ENCODE measurements at places on chromosomes 12 and 14.

DNA sequence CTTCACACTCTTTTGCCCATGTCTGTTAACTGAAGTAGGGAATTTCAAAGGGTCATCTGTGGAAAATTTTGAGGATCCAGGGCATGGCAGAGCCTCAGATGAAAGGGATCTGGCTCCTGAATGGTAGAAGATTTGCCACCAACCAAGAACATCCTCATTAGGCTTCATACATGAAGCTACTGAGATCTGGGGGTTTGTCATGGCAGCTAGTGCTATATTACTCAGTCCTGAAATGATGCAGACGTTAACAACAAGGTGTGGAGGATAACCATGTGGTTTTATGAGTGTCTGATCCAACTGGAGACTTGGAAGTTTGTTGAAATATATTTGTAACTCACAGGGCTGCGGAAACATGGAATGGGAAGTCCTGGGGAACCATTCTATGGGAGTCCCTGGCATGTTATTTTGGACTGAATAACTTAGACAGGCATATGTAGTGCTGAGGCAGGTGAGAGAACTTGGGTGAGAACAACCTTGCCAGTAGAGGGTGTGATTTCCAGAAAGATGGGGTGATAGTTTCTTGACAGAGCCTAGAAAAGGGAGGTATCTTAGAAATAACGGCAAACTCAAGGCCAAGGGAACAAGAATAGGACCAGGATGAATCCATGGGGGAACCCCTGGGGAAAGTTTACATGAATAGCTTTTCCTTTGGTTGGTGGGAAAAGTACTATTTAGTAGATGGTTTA is 42.0 kb upstream of the C12orf75 start:
- DNase-seq: no peak

DNA sequence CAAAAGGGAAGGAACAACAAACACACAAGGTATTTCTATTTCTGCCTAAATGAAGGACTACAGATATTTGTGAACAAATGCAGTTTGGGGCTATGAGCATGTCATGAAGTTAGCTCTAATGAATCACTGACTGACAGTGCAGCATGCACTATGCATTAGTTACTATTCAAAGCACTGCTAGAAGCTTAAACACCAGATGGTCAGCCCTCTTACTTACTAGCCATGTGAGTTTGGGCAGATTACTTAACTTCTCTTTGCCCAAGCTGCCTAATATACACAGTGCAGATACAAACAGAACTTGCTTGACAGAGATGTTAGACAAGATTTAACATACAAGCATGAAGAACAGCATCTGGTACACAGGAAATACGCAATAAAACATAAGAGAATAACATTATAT is 96.0 kb downstream of the ATXN2 start:
- no peak for DNase-seq

DNA sequence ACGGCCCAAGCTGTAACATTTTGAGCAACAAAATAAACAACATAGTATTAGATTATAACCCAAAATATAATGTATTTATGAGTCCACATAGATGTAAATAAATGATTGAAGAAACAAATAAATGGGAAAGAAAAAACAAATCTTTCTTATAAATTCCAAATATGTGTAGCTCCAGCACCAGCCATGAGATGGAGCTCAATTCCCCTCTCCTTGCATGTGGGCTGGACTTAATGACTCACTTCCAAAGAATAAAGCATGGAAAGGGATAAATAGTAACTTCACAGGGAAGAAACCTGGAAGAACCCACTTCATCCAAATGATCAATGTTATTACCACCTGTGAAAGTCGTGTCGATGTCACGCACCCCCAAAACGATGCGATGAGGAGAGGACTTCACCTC is 158.8 kb downstream of the RPAP3 start:
- DNase-seq: no peak

- DNase-seq: no peak
Measured at GRCh38 chr12:1643905-1644533, 15.0 kb downstream of the WNT5B start.

DNA sequence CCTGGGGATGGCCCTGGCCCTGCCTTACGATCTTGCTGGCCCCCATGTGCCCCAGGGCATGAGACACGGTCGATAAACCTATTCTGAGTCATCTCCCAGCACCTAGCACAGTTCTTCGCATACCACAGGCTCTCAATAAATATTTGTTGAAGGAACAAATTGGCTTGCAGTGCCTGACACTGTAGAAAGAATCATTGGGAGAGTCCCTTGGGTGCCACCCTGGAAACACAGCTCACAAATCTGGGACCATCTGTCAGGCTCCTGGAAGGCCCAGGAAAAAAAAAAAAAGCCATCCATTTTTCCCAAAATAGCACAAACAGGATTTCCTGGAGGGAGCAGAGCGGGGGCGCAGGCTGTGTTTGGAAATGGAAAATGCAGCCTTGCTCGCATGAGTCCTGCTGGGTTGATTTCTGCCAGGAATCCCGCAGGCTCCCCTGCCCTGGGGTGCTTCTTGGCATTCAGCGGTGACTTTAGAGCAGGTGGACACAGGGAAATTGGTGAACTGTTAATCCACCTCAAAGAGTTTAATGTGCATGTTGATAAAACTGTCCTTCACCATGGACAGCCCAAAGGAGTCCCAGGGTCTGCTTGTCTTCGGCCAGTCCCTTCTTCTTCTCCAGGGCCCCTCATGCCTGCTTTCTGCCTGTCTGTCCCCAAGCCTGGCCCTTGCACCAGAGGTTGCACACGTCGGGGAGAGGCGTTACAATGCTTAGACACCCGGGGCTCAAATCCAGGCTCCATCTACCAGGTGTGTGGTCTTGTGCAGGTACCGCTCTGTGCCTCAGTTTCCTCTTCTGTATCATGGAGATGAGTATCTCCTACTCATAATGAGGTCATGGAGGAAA is 106.1 kb upstream of the RFLNA start:
- no peak for DNase-seq

DNA sequence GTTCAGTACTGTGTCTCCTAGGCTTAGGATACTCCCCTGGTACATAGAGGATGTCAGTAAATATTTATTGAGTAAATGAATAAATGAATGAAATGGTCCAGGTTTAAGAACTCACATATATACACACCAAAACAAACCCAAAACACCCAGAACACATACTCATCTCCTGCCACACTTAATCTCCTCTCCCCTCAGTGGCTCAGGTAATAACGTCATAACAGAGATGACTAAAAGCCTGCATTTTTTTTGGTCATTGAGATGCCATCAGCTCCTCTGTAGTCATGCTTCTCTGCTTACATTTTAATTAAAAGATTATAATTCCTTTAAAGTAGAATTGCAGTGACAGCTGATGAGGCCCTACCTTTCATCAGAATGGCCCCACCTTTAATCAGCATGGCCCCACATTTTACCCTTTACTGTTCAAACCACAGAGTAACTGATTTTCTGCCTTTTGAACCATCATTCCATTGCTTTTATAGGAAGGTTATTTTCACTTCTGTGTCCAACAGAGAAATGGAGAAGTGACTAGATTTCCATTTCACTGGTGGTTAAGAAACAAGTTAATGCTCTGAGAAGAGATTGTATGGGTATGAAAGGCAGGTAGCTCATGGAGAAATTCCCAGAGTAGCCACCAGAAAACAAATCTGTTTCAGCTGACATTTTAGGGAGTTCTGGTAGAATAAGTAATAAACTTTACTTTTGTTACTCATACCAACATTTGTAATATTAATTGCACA is 193.4 kb upstream of the ATP2B1 start:
- DNase-seq: no peak

DNA sequence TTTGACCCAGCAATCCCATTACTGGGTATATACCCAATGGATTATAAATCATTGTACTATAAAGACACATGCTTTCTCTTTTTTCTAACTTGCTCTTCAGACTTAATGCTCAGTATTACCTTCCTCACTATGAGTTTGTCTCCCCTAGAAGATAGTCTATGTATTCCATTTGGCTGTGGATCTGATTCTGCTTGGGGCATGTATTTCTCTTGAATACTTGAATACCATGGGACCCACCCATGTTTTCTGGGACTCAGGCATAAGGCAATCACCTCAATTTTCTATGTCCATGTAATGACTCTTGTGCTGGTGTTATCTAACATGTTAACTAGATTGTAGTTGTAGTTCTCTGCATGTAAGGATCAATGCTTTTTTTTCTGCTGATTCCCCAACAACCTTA is 70.4 kb upstream of the PPM1H start:
- DNase-seq: no peak

- DNase-seq: no peak
Measured at GRCh38 chr12:124162151-124163110, 132.5 kb upstream of the RFLNA start.

DNA sequence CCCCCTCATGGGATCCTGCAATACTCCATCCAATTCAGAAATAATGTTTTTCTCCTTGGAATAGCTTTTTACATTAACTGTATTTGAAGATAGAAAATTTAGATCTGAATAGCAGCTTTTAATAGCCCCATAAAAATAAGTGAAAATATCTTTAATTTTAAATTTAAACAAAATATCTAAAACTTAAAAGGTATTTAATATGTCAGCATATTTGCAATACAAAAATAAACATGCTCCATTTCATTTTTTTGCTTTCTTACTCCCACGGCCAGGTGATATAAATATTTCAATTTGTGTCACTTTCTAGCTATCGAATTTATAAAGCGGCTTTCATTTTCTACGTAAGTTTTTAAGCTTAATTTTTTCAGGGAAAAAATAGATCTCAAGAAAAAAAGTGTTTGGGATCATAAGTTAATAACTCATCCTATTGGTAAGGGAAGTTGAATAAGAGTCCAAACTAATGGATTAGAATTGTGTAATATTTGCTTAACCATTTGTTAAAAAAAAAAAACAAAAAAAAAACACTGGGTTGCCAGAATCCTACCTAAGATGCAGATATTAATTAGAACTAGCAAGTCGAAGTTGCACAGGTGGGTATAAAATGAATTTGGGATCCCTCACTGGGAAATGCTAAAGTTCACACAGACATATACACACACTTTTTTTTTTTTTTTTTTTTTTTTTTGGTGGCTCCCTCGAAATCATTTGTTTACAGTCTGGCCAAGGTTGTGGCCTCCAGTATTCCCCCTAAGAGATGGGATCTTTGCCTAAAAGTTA is 47.6 kb downstream of the PPP2R5C start:
- no peak for DNase-seq

DNA sequence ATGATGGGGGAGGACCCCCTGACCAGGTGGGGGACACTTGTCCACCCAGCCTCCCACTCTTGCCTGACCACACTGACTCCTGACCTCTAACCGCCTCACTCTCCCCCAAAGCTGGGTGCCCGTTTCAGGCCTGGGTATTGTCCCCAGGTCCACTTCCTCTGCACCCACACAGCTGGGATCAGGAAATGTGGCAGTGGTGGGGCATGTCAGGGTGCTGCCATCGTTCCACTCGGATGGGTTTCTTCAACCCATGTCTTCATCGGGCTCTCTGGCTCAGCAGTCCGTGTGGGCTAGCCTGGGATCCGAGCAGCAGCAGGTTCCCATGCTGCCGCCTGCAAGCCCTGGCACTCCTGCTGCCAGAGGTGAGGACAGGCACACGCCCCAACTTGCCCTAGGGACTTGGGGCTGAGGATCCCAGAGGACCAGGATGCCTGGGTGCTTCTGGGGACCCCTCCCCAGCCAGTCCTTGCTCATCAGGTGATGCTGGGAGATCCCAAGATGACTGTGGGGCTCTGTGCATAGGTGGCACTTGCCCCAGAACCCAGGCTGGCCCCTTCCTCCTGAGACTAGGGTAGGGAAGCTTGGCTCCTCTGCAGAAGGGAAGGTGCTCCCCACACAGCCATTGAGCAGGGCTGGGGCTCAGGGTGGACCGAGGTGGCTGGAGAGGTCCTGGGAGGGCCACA is 2.9 kb upstream of the CLBA1 start:
- DNase-seq: no peak

DNA sequence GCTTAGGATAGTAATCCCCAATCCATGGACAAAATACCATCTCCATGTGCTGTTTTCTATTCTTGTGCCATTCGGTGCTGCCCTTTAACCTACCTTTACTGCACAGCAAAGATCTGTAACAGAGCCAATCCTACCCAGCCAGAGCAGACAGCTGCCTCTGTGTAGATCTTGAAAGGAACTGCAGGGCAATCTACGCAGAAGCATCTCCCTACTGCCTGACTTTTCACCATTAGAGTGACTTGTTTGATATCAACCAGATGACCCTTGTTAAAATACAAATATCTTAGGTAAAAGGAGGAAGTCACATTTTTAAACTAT is 33.9 kb upstream of the PPM1A start:
- DNase-seq: no peak

DNA sequence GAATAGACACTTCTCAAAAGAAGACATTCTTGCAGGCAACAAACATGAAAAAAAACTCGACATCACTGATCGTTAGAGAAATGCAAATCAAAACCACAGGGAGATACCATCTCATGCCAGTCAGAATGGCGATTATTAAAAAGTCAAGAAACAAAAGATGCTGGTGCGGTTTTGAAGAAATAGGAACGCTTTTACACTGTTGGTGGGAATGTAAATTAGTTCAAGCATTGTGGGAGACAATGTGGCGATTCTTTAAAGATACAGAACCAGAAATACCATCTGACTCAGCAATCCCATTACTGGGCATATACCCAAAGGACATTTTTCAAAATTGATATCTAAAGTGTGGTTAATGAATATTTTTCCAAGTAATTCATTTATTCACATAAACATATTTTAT is 39.6 kb upstream of the LIN7A start:
- DNase-seq: no peak

GRCh38 chr12:105970885-105971284 is 167.9 kb downstream of the NUAK1 start:
- DNase-seq: no peak

DNA sequence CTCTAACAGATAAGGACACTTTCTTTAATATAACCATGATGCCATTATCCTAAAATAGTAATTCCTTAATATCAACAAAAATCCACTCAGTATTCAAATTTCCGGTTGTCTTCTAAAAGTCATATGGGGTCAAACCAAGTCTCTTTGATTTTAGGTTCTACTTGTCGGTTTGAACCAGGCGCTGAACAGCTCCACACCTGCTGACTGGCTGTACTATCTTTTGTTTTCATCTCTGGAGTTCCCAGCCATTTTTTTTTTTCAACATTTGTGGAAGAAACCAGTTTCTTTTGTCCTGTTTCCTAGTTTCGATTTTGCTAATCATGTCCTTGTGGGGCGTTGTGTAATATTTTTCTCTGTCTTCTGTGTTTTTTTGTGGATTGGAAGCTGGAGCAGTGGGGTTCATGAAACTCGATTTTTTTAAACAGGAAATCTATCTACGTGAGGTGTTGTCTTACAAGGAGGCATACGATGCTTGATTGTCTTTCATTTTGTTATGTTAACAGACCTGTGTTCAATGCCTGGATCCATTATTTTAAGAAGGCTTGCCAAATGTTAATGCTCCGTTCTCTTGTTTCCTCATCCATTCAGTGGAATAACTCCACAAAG is 50.2 kb downstream of the FZD10 start:
- DNase-seq: no peak

- DNase-seq: no peak
Measured at GRCh38 chr14:21019366-21019765, 5.5 kb downstream of the NDRG2 start.

GRCh38 chr12:75727577-75727976 is 216.2 kb upstream of the KRR1 start:
- no peak for DNase-seq

GRCh38 chr14:65755331-65755730 is 342.8 kb downstream of the FUT8 start:
- no peak for DNase-seq
